ENCODE measurements at places on chromosomes 6 and 20.
A peak's percentile ranks its signal among the peaks of the same experiment; 100 is the strongest.

DNA sequence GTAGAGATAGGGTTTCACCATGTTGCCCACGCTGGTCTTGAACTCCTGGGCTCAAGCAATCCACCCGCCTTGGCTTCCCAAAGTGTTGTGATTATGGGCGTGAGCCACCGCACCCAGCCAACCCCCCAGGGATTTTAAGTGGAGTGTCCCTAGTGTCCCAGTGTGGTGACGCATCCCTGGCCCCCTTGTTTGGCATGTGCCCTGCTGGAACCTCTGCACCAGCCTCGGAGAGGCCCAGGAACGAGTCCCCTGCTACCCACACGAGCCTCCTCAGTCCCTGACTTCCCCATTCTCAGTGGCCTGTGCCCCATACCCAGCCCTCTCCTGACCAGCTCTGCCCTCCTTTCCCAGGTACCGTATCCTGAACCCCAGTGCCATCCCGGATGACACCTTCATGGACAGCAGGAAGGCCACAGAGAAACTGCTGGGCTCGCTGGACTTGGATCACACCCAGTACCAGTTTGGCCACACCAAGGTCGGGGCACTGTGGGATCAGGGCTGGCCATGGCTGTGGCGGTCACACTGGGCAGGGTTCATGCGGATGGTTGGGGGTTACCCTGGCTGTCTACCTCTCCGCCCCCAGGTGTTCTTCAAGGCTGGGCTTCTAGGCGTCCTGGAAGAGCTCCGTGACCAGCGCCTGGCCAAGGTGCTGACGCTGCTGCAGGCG is 37.2 kb downstream of the MYH7B start:
- no peak for DNase-seq

DNA sequence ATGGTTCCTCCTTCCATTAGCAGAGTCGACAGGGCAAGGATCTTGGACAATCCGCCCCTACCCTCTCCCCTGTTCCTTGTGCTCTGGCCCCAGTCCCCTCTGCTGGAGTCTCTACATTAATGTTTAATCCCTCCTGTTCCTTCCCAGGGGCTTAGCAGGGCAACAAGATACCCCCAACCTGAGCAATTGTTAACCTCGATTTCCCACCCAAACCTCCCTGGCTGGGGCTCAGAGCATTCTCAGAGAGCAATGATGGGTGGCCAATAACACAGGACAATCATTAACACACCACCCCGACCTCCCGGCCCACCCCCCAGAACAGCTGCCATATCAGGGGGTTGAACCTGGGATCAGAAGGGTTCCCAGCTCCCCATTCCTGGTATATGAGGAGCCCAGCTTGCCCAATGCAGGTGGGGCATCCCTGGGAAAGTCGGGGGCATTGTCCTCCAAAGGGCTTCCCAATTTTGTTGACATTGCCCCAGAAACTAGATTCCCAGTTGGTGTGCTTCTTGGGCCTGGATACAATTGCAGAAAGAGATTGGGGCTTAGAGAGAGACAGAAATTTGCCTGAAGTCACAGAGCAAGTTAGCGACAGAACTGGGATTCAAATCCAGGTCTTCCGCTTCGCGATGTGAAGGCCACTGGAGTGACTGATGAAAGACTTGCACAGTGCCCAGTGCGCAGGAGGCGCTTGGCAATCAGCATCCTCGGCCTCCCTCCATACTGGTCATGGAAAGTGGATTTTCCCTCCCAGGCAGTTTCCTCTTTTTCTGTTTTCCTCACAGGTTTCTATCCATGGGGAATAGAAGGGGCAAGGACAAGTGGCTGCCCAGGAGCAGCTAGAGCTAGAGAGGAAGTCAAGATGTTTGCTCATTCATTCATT is 59.6 kb upstream of the TTPAL start:
- no peak for DNase-seq

GRCh38 chr6:169802790-169803189 is 51.4 kb downstream of the ERMARD start:
- no peak for DNase-seq

DNA sequence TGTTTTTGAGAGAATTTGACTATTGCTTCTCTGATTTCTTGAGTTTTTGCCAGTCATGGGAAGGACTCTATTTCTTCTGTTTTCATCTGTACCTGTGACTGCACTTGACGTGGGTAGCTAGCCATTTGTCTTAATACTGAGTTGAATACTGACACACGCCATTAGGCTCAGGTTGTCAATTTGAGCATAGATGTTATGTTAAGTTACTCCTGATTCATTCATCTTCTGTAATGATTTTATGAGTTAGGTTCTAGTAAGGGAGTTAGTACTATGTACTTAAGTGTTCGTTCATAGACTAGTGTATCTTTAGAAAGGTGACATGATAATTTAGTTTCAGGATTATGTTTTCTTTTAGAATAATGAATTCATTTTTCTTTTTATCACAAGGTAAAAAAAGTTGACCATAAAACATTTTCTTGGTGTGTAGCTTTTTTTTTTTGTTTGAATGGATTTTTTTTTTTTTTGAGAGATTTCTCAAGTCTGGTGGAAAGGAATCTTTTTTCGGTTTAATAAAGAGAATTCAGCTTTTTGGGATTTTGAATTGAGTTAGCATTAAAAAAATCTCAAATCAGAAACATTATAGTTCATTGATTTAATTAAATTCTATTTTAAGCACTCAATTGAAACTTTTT is 1.7 kb downstream of the AFDN start:
- no peak for DNase-seq

DNA sequence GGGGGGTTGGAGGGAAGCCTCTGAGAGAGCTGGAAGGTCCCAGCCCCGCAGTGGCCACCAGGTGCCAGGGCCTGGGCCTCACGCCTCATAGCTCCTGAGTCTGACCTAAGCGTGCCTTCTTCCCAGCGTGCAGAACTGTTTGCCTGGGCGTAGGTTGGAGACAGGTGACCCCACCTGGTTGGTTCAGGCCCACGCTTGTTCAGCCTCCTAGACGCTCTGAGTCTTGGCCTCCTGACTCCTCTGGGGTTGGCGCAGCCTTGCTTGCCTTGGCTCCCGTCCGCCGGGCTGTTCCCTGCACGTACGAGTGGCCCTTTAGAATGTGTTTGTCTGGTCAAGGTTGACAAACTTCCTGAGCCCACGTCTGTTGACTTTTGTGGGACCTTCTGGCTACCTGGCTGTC is 70.8 kb downstream of the EYA2 start:
- DNase-seq, result no peak

GRCh38 chr6:104884867-104885517 is 25.3 kb upstream of the HACE1 start:
- peak; percentile 6 for DNase-seq

DNA sequence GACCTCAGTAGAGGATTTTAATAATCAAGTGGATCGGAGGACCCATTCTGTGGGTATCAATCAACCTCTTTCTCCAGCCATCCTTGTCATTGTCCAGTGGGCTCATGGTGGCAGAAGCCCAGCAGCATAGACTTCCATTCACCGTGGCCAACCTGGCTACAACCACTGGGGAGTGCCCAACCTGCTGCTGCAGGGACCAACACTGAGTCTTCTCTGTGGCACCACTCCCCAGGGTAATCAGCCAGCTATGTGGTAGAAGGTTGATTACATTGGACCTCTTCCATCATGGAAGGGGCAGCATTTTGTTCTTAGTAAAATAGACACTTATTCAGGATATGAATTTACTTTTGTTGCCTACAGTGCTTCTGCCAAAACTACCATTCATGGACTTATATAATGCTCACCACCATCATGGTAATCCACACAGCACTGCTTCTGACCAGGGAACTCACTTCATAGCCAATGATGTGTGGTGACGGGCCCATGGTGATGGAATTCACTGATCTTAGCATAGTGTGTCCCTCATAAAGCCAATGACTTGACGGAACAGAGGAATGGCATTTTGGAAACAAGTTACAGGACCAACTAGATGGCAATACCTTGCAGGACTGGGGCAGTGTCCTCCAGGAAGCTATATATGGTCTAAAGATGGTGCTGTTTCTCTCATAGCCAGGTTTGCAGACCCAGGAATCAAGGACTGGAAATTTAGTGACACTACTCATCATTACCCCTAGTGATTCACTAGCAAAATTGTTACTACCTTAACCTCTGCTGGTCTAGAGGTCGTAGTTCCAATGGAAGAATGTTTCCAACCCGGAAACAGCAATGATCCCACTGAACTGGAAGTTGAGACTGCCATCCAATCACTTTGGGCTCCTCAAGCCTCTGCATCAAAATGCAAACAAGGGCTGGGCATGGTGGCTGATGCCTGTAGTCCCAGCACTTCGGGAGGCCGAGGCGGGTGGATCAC is 7.6 kb downstream of the CD24 start:
- DNase-seq, result no peak

DNA sequence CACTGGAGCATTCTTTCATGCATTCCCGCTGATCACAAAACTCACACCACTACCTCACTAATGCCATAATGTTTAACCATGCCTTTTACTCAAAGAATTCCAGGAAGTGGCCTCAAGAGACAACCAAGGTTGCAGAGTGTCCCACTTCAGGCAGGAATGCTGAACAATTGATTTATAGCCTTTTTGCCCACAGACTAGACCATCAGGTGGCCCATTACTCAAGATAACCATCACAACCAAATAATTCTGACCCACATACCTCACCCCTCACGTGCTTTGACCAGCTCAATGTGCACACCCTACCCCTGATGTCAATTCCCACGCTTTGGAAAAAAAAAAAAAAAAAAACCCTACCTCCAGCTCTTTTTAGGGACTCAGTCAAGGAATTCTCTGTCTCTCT is 220.6 kb upstream of the UFL1 start:
- no peak for DNase-seq

DNA sequence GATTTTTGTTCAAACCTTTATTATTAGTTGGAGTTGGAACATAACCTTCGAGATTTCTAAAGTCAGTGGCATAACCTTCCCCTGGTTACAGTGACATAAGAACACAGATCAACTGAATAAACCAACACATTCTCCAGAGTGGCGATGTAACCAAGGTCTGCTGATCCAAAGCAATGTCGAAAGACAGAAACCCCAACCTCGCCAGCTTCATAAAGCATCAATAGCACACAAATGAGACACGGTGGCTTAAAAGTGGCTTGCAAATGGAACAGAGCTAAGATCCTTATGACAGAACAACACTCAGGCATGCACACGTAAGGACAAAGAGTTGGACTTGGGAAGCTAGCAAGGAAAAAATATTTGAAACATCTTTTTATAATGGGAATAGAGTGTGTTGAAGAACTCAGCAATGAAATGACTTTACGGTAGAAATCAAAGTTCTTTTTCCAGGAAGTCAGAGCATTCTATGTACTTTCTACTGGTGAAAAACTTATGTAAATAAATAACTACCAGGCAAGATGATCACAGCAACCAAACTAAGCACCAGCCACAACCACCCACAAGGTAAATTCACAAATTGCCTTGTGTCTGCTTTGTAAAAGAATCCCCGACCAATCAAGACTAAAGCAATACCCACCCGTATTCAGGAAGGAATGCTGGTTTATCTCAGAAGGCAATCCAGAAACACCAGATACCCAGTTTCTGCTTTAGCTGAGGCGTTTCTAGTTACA is 61.0 kb upstream of the NHSL1 start:
- no peak for DNase-seq

DNA sequence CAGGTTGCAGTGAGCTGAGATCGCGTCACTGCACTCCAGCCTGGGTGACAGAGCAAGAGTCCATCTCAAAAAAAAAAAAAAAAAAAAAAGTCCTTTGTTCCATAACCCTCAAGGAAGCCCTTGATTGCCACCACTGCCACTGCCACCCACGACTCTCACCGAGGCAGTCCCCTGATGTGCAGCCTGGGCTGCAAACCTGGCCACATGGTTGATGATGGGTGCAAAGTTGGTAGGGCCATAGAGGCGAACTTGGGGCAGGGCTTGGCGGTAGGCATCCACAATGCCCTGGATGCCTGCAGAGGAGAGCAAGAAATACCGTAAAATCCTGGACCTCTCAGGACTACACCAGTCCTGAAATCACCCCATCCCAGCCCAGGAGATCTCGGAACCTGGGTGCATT is 11.5 kb downstream of the SPAG4 start:
- DNase-seq, result no peak

- no peak for DNase-seq
Measured at GRCh38 chr20:11895861-11896387, 21.8 kb upstream of the BTBD3 start.
